Inflammatory macrophage treated with lipopolysaccharide for 4 hours (primary cell): ENCODE measurements at places on chromosomes 4 and X.

DNA sequence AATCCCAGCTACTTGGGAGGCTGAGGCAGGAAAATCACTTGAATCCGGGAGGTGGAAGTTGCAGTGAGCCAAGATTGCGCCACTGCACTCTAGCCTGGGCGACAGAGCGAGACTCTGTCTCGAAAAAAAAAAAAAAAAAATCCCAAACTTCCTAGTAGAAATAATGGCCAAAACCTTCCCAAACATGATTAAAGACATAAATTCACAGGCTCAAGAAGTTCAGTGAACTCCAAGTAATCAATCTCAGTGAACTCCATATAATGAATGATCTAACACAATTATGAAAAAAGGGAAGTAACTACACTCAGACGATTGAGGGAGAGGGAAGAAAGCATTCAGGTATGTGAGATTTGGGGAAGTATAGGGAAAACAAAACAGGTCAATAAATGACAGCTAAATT, 6.5 kb downstream of the FUNDC1 start:
- DNase-seq = no peak

- DNase-seq = no peak
Measured at GRCh38 chr4:98581126-98581525, 77.3 kb downstream of the TSPAN5 start.

GRCh38 chr4:180394312-180394711, 1848.9 kb upstream of the TENM3 start:
- DNase-seq = no peak

- no peak for DNase-seq
Measured at GRCh38 chr4:22063613-22064012, 115.0 kb upstream of the KCNIP4 start.

DNA sequence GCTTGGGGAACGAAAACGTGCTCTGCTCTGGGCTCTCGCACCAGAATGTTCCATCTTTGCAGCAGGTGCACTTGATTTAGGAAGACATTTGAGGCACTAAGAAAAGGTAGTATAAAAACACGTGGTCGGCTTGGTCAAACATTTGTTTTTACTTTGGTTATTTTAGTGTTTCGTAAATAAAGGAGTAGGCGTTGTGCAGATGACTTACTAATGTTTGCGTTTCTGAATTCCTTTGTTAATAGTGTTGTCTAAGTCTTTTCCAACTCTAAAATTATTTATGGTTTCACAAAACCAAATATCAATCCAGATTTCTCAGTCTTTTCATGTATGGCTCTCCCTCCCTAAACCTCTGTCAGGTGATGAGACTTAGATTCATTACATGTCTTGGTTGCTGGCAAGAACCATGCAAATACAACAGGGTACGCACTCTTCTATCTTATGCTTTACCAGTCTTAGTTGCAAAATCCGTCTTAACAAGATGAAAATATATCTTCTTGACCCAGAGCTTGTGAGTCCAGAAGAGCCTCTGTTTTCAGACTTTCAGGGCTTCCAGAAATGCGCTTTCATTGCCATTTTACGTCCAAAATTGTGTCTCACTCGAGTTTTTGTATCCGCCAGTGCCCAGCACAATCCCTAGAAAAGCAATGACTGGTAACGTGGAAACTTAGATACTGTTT, 686 bp downstream of the MTHFD2L start:
- no peak for DNase-seq

DNA sequence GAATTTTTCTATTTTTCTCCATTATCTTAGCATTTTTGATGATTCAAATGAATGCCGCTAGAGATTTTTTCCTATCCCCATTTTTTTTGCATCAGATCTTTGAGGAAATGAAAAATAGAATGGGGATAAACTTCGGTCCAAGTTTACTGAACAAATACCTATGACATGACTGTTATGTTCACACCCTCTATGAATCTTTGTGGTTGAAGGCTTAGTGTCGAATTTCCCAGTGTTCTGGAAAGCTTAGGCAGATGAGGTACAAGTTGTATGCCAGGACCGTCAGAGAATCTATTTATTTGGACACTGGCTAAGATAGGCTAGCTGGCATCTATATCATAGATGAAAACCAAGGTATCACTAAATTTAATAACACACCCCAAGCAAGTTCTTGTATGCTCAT, 123.4 kb downstream of the SPCS3 start:
- no peak for DNase-seq

- no peak for DNase-seq
Measured at GRCh38 chr4:10688022-10688421, 3.5 kb upstream of the CLNK start.

DNA sequence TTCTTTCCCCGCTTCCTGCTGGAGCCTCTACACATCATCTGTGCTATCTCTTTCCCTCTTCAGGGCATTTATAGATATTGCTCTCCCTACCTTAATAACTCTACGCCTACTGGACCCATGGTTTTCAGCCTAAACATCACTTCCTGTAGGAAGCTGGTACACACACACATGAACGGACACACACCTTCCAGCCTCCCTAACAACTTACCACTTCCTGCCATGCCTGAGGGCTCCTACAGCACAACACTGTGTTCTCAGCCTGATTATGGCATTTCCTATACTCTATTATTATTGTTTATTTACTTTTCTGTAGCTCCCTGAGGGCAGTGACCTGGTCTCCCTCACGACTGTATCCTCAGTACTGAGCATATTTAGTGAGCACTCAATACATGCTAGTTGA, 163.6 kb upstream of the MAP3K15 start:
- no peak for DNase-seq
